Activated CD4-positive, CD25-positive, alpha-beta regulatory T cell treated with anti-CD3 and anti-CD28 coated beads, Interleukin-2, amount 50 U/mL, for 24 hours (primary cell): ENCODE measurements at places on chromosomes 7 and 10.

DNA sequence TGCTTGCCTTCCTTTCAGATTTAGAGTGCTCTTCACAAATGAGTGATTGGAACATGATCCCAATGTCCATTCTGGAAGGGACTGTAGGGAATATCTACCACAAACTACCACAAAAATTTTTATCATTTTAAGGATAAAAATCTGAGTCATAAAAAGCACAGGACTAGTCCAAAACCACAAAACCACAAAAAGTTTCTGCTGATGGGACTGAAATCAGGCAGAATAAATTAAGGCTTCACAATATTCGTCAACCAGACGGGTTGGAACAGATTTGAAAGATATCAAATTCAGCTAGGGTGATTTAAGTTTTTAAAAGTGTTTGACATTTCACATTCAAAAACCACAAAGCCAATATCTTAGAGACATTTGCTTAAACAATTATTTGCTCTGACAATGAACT is 100.1 kb upstream of the PTN start:
- no peak for ATAC-seq

- no peak for ATAC-seq
Measured at GRCh38 chr10:31288962-31289361, 30.1 kb upstream of the ZEB1 start.

DNA sequence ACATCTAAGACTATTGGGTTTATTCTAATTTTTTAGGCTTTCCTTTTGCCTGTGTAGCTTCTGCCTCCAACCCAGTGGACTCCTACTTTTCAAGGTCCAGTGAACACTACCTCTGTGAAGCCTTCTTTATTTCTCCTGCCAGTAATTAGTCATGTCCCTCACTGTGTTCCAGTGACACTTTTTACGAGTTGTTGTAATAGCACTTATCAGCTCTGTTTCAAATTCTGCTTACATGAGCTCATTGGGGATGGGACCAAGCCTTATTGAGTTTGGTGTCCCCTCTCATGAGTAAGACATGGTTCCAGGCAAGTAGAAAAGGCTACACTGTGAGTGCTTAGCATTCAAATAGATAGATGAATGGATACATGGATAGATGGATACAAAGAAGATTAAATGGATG is 184.6 kb downstream of the HIBADH start:
- ATAC-seq, result no peak

DNA sequence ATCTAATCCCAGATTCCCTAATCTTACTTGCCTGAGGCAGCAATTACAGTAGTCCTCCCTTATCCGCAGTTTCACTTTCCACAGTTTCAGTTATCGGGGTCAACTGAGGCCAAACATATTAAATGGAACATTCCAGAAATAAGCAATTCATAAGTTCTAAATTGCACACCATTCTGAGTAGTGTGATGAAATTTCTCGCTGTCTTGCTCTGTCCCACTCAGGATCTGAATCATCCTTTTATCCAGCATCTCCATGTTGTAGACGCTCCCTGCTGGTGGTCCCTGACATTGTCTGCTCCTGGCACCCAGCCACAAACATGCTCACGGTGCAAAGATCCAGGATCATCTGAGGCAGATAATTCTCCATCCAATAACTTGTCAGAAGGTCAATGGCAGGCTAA is 128.7 kb upstream of the CXCL12 start:
- no peak for ATAC-seq

GRCh38 chr10:71708301-71708703 is 11.3 kb downstream of the C10orf105 start:
- peak; percentile 32 for ATAC-seq

DNA sequence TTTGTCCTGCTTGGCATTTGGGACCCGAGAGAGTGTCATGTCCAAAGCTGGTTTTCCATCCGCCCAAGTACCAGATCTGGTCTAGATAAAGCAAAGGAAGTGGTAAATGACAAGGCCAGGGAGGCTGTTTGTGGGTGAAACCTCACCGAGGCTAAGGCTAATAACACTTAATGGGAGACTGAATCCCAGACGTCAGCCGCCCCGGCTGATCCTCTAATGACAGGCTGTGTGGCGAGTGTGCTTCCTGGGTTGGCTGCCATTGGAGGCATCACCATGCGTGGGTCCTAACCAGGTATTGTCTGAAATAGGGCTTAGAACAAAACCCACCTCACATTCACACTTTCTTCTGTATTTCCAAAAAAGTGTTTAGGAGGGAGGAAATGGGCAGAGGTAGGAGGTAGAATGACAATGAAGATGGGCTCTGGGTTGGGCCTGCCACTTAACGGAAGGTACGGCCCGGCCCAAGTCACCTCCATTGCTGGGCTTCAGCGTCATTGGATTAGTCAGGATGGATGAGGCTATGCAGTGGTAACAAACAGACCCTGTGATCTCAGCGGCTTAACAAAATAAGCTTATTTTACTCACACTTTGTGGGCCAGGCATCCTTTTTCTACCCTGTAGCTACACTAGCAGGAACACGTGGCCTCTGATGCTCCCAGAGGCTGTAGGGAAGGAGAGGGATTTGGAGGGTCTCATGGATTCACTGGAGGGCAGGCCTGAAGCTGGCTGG is 59.7 kb downstream of the PROSER2 start:
- no peak for ATAC-seq

GRCh38 chr7:50359995-50360925 is 55.7 kb downstream of the IKZF1 start:
- peak; percentile 88 for ATAC-seq

GRCh38 chr7:333393-333764 is 43.4 kb downstream of the FOXL3 start:
- no peak for ATAC-seq

GRCh38 chr10:74223755-74224529 is 72.9 kb downstream of the ADK start:
- peak; percentile 90 for ATAC-seq

DNA sequence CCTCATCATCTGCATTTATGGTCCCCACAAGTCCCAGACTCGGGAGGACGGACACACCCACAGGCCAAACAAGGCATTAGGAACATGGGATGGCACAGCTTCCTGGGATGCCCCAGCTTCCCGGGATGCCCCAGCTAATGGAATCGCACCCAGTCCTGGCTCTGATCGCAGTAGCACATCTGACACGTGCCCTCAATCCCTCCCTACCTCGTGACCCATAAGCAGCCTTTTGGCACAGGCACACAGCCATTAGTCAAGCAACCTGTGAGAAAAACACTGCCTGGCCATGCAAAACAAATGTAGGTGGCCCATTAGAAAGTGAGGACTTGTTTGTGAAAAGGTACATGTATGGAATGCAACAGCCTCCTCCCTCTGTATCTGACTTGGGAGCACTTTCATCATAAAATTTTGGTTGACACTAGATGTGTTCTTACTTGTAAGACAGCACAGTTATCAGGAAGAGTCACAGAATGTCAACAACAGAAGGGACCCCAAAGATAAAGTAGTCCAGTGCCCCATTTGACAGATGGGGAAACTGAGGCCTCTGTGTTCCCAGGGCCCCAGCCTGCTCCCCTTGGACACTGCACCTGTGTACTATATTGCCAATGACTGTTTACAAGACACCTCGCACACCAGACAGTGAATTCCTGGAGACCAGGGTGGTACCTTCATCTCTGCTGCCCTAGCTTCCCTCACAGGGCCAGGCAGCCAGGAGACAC is 34.4 kb downstream of the DLG5 start:
- ATAC-seq, result no peak

DNA sequence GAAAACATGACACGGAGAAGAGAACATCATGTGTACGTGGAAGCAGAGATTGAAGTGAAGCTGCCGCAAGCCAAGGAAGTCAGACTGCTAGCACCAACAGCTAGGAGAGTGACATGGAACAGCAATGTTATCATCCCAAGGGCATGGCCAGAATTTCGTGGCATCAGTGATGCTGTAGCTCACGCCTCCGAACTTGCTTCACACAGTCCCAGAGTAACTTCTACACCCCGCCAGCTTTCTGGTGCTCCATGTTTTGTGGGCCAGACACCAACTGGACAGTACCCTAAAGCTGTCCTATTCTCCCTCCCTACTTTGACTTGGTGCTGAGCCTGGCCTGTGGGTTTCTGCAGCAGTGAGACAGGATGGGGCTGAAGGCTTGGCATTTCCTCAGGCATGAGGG is 33.0 kb upstream of the EMX2 start:
- ATAC-seq, result no peak

GRCh38 chr7:5143106-5143505 is 46.9 kb upstream of the WIPI2 start:
- ATAC-seq, result peak; percentile 68

DNA sequence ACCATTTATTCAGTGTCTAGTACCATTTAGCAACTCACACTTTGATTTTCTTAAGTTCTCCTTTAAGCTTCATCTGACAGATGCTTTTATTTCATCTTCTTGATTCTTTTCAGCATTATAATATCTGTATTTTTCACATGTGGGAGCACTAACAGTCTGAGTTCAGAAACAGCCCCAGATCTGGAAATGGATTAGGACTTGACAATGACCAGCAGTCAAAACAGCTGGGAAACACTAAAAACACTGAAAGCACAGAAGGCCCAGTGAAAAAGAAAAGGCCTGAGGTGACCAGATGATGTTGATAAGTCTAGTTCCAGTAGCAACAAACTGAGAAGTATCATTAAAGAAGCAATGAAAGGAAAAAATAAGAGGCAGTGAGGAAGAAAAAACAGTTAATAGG is 304.7 kb upstream of the MYO3A start:
- ATAC-seq, result no peak
